ENCODE measurements at places on chromosomes 7 and 10. TPM values are rescaled to one million over a fixed set of nuclear protein-coding genes. Genes with fewer than 3 reads are reported as not detected.

Gene CALML3
- not detected for total RNA-seq

Gene ENKUR
- under 0.01 TPM for total RNA-seq

Gene NDUFB8
- total RNA-seq, result 162 TPM

Gene MORN4
- total RNA-seq, result 4.2 TPM

Gene FANK1
- 2.9 TPM for total RNA-seq

Gene MAGI2
- 20.0 TPM for total RNA-seq

Gene PTPRN2
- not detected for total RNA-seq

Gene NPC1L1
- not detected for total RNA-seq

Gene CNNM1
- total RNA-seq, result 3.5 TPM

Gene INSYN2A
- total RNA-seq, result under 0.01 TPM

Gene NUDT1
- 30.3 TPM for total RNA-seq

Gene LRGUK
- total RNA-seq, result 0.32 TPM

Gene DGKI
- 11.3 TPM for total RNA-seq

Gene MBLAC1
- total RNA-seq, result 4.2 TPM

Gene OR6B1
- under 0.01 TPM for total RNA-seq

Gene FAM25A
- total RNA-seq, result not detected

Gene SNCG
- 3.5 TPM for total RNA-seq

Gene AMPH
- total RNA-seq, result 0.86 TPM

Gene GUSB
- total RNA-seq, result 13.0 TPM

Gene FLNC
- total RNA-seq, result 202 TPM

Gene OR2AE1
- not detected for total RNA-seq

Gene KCP
- not detected for total RNA-seq

Gene IQCE
- 13.4 TPM for total RNA-seq

Gene SERPINE1
- total RNA-seq, result 700 TPM

Gene DEPP1
- total RNA-seq, result 29.8 TPM

Gene CHRM2
- total RNA-seq, result 28.9 TPM

Gene FEZF1
- total RNA-seq, result not detected

Gene INHBA
- 65.2 TPM for total RNA-seq

Gene FGL2
- 0.86 TPM for total RNA-seq

Gene STOX1
- under 0.01 TPM for total RNA-seq

Gene CTBP2
- 84.7 TPM for total RNA-seq

Gene HTRA1
- 160 TPM for total RNA-seq

Gene ANXA7
- 98.6 TPM for total RNA-seq

Gene CYP3A4
- not detected for total RNA-seq

Gene ARHGAP22
- total RNA-seq, result 31.6 TPM

Gene SPAM1
- total RNA-seq, result not detected

Gene MALRD1
- 1.7 TPM for total RNA-seq

Gene VWA2
- total RNA-seq, result under 0.01 TPM
